H1 (cell line): ENCODE measurements at places on chromosomes 13 and 19. TPM values are rescaled to one million over a fixed set of nuclear protein-coding genes. Genes with fewer than 3 reads are reported as not detected.

- no peaks in the 10 kb centered on the region for H3K36me3 ChIP-seq
- H3K27me3 ChIP-seq = no peaks in the 10 kb centered on the region
- DNase-seq = no peak
- peaks cover 3% of the 10 kb centered on the region for H3K4me1 ChIP-seq
- no peak overlapping the region for H3K27ac ChIP-seq
Observed at GRCh38 chr13:107375701-107376340, 807.9 kb upstream of the ARGLU1 start.

DNA sequence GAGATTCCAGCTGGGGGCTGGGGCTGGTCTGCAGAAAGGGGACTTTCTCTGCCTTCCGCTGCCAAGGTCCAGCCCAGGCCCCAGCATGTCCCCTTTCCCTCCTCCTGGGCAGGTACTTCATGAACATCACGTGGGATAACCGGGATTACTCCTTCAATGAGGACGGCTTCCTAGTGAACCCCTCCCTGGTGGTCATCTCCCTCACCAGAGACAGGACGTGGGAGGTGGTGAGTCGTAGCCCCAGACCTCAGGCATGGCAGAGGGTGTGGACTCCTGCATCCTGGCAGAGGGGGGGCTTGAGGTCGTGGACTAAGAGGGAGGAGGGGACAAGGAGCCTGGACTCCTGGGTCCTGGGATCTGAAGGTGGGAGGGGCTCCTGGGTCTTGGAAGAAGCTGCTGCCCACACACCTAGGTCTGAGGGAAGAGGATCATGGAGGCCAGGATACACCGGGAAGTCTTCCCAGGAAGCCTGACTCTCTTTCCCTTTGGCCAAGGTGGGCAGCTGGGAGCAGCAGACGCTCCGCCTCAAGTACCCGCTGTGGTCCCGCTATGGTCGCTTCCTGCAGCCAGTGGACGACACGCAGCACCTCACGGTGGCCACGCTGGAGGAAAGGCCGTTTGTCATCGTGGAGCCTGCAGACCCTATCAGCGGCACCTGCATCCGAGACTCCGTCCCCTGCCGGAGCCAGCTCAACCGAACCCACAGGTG lies 20.6 kb downstream of the GRIN2D start:
- DNase-seq = peak; percentile 70
- H3K27me3 ChIP-seq = no peaks in the 10 kb centered on the region
- H3K27ac ChIP-seq = no peak overlapping the region

PTPRH gene
- total RNA-seq = 0.21 and 0.30 TPM in 2 replicates

PROSER1 gene
- total RNA-seq = 98.6 and 116 TPM in 2 replicates
